NCI-H524 (cell line): ENCODE measurements at places on chromosomes 16 and 17.
A peak's percentile ranks its signal among the peaks of the same experiment; 100 is the strongest.

DNA sequence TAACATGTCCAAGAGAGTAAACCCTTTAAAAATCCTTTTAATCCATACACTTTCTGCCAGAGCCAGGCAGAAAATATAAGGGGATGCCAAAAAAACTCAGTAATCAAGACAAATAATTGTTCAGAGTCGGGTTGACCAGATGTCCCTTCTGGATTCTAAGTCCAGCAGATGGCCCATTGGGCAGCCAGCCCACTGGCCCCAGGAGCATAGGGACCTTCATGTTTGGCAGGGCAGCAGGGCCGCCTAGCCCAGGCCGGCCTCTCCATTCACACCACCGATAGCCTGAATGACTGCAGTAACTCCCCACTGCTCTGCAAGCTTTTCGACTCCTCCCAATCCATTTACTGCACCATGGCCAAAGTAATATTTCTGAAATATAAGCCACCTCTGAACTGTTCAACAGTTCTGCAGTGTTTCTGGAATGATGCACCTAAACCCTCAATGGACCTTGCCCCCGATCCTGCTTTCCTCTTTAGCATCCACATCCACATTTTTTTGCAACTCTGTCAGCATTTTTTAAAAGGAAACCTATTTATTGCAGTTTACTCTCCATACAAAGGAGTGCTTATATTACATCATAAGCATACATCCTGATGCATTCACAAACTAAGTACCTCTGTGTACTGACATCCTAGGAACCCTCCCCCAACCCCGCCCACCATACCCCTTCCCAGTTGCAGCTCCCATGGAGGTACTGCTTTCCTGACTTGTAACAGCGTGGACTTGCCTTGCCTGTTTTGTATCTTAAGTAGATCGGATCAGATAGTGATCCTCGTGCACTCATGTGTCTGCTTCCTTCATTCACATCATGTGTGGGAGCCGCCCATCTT lies 46.4 kb downstream of the LDHD start:
- DNase-seq = no peak

DNA sequence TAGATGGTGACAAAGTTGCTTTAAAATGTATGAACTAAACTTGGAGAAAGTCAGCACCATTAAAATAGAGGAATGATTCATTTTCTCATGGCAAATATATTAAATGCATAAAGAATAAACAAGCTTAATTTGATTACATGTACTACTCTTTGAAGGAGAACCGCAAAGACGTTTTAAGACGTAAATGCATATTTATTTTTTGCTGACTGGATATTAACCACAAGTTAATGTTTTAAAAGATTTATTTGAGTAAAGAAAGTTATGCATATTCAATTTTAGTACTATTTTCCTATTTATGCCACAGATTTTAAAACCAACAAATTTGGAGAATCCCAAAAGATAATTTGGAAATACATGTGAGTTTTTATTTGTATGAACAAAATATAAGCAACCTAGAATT lies 1121.9 kb downstream of the CDH8 start:
- no peak for DNase-seq

- peak; percentile 54 for DNase-seq
These were observed 126.9 kb downstream of the KATNIP start for GRCh38 chr16:27676839-27677238.

- no peak for DNase-seq
These were observed 90.9 kb upstream of the PLCG2 start for GRCh38 chr16:81688182-81688581.

- DNase-seq = no peak
These were observed 128.5 kb upstream of the EEF2KMT start for GRCh38 chr16:5225931-5226655.

DNA sequence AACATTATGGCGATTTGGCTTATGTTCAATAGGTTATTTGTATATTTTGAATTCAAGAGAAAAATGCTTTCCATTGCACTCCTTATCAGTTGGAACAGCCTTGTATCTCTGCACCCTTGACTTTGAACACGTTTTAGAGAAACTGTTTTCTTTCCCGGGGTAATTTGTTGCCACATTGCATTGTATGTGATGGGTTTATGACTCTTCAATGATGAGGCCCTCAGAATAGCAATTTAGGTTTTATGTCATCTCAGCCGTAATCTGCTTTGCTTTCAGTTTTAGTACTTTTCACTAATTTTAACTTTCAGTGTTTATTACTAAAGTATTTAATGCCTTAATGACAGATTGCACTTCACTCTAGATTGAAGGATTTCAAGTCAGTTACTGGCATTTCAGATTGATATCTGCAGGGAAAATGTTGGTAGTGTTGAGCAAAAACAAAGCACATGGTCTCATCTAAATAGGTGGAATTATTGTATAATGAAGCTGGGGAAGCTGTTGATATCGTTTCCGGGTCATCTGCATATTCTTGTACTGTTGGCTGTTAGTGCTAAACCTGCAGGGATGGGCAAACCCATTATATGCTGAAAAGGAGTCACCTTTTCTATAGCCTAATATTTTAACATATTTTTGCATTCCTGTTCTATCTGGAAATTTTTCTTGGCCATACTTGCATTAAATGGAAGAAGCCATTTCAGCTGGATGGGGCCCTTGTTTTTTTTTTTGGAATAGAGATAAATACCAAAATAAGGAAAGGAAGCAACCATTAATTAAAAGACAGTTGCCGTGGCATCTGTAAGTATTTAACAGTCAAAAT lies 2.0 kb downstream of the LUC7L3 start:
- DNase-seq = peak; percentile 21

DNA sequence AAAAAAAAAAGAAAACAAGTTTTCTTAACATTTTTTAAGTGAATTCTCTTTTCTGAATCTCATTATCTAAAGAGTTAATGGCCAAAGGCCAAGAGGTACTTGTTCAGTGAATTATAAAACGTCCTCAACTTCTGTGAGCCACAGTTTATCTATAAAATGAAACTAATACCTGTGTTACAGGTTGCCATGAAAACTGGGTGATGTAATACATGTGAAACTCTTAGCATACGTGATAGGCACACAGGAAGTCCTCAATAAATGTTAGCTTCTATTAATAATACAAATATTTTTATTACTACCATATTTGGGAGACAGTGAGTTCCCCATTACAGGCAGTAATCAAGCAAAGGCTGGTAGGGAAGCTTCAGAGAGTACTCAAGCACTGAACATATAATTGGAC lies 13.5 kb upstream of the INPP5K start:
- no peak for DNase-seq

DNA sequence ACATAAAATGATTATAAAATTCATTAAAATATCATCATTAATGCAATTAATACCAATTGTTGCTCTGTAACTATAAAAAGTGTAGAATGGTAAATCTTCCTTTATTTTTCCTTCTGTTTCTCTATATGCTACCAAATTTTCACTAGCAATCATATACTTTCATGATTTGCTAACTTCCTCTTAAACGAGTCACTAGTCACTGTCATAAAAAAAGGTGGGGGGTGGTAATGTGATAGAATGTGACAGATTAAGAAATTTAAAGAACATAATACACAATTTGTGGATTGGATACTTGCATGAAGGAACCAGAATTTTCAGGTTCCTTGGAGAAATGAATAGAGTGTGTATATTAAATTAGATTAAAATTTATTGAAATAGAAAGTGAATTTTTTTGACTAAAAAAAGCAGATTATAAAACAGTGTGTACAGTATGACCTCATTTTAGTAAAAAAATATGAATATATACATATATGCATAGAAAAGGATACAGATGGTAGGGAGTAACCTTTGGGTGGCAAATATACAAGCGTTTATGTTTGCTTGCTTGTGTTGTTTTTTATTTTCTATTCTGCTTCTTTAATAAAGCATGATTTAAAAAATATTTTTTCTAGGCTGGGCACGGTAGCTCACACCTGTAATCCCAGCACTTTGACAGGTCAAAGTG lies 56.7 kb upstream of the C17orf78 start:
- no peak for DNase-seq

DNA sequence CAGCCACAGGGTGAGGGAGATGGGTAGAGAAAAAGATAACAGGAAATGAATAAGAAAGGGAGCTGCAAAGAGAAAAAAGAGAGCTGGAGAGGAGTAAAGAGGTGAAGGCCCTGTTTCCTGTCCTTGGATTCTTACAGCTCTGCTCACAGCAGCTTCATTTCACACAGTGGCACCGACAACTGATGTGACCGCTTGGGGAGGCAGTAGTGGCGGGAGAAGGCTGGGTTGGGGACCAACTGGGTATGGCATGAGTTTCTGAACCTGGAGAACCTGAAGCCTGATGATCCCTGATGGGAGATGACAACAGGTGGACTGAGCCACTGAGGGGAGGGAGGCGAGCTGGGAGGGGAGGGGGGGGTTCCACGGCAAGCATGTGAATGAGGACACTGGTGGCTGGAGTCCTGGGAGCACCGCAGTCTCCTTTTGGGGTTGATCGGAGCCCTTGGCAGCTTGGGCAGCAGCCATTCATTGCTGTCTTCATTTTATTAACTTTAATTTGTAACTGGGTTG lies 34.3 kb upstream of the TOB1 start:
- DNase-seq = no peak

GRCh38 chr17:35167666-35168065 lies 20.0 kb downstream of the UNC45B start:
- no peak for DNase-seq

DNA sequence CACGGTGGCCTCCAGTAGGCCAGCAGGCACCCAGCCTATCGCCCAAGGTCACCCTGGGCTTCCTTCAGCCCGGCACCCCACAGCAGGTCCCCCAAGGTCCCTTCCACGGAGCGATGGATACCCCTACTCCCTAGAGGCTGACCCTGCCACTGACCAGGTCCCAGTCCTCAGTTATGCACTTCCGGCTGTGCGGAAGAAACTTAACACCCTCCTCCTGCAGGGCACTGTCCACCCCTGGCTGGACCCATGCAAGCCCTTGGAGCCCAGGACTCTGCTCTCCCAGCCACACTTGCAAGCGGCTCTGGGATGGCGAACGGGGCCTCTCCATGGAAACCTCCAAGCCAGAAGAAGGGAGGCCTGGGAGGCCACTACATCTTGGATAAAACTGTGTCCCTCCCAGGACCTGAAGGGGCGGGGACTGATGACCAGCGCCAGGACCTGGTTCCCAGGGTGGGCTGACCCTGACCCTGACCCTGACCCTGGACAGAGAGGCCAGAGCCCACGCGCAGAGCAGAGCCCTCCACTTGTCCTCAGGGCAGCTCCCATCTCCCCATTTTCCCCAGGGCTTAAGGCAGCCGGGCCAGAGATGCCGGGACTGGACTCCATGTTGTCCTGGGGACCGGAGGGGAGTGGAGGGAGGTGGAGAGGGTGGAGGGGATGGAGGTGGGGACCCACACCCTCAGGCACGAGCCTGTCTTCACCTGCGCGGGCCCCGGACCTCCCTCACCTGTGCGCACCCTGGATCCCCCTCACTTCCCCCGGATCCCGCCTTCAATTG lies 734 bp downstream of the CEP131 start:
- DNase-seq = no peak

DNA sequence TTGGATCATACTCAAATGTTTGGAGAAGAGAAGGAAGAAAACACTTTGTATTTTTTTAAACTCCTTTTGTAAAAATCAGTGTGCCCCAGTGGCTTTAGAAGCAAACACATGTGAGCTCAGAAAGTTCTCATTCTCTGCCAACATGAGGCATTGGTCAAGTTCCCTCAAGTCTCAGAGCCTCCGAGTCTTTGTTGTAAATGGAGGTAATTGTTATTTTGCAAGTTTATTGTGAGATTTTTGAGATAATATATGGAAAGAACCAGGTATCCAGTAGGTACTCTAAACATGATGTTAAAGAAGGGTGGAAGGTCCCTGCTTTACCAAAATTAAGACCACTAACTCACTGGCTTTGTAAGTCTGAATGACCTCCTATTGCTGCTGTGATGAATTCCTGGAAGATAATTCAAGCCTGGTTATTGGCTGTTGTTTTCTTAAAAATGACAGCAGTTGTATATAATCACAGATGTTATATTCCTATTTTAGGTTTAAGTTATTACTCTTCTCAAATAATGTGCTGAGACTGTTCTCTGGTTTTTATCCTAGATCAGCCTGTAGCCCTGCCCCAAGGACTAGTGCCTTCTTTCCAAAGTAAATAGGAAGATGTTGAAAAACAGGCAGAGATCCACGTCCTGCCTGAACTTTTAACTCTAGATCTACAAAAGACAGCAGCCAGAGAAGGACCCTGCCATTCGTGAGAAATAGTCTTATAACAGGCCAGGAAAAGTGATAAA lies 2.4 kb downstream of the HLF start:
- no peak for DNase-seq

DNA sequence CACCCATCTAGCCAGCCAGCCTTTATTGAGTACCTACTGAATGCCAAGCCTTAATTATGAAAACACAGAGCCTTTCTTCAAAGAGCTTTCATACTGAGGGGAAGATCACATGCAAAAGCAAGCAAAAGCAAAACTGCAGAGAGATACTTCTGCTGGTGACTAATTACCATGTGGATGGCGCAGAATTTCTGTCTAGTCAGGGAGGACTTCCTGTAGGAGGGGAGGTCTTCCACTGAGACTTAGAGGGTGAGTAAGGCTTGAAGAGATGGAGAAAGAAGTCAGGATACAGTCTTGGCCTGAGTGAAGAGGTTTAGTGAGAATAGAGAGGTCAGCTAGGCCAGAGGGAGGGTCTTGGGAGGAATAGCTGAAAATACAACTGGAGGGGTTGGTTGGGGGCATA lies 53.9 kb upstream of the CCL2 start:
- DNase-seq = no peak

DNA sequence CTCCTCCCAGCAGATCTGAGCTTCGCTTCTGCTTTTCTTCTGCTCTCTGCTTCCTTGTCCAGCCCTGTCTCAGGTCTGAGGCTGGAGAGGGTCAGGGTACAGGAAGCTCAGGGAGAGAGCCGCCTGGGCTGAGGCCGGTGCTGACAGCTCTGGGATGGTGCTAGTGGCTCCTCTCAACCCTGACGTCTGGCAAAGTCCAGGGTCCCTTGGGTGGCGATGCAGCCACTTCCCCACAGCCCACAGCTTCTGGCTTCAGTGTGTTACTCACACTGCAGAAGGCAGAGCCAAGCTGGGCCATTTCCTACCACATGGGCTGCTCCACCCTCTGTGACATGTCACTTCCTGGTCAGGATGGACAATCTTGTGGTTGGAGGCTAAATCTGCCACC lies at the start of gene CD300C:
CD300C (minus strand) TSS at position 273 of the 388 bp plus-strand sequence. CDS start 333 bp downstream, outside the sequence.
- no peak for DNase-seq

GRCh38 chr17:50479522-50480141 lies 972 bp downstream of the RSAD1 start:
- DNase-seq = peak; percentile 66

DNA sequence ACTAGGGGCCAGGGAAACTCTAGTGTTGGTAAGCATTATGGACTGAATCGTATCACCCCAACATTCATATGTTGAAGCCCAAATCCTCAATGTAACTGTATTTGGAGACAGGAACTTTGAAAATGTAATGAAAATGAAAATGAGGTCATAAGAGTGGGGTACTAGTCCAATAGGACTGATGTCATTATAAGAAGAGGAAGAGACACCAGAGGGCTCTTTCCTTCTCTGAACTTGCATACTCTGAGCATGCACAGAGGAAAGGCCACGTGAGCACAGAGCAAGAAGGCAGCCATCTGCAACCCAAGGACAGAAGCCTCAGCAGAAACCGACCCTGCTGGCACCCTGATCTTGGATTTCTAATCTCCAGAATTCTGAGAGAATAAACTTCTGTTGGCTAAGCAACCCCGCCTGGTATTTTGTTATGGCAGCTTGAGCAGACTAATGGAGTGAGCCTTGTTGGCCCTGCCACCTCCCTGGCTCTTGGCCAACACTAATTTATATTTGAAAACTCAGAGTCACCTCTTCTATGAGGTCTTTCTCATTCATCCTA lies 273.4 kb downstream of the NTN1 start:
- no peak for DNase-seq

- DNase-seq = no peak
These were observed 11.1 kb downstream of the BPTF start for GRCh38 chr17:67836205-67836987.

- DNase-seq = peak; percentile 42
These were observed 1.6 kb upstream of the DECR2 start for GRCh38 chr16:400061-400591.
